ENCODE measurements at places on chromosomes 16 and 17.

GRCh38 chr16:14437426-14437825 is 192.6 kb downstream of the PARN start:
- DNase-seq: no peak

- DNase-seq: no peak
Observed at GRCh38 chr16:8537691-8538342, 52.5 kb downstream of the TMEM114 start.

DNA sequence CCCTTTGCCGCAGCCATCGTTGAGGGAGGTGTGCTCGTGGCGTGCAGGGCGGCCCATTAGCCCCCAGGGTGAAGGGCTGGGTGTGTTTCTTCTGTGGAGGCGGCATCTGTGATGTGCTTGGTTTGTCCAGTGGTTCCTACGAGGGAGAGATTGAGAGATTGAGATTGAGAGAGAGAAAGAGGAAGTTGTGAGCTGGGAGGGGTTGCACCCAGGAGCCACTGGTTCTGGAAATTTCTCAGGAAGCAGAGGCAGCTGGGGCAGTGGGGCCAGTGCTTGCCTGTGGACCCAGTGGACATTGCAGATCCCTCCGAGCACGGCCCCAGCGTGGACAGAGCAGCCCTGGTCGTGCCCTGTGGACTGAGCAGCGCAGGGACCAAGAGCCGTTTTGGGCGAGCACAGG is 72.0 kb upstream of the ZNF750 start:
- no peak for DNase-seq

DNA sequence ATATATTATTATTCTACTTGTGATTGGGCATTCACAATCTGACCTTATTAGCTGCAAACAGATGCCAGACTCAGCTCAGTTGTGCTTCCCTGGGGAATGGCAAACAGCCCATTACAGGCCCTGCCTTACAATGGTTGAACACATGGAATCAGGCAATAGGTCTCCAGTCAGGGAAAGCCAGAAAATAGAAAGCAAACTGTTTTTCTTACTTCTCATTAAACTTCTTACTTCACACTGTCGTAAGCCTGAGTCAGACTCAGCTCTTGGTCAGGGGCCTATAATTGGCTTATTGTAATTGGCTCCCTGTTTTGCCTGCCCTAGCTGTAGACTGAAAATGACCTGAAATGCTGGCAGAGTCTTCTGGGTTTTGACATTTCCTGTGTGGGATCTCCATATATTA is 77.0 kb upstream of the CA10 start:
- no peak for DNase-seq

- DNase-seq: no peak
Observed at GRCh38 chr17:18031955-18032354, 7.0 kb downstream of the ATPAF2 start.

DNA sequence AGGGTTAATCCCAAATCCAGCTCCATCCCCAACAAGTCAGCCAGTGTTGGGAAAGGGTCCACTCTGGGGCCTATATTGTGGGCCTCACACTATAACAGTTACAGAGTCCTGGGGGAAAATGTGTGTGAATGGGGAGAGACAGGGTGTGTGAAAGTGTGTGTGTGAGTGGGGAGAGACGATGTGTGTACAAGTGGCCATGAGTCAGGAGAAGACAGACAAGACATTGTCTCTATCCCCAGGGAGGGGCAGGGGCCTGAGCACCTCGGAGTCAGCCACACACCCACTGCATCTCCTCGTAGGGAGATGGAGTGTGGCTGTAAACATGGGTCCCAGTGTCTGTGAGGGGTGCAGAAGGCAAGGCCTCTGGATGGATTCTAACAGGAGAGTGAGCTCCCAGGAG is 2.9 kb downstream of the CRHR1 start:
- no peak for DNase-seq

GRCh38 chr16:69316595-69317034 is 5.5 kb downstream of the VPS4A start:
- no peak for DNase-seq

- DNase-seq: no peak
Observed at GRCh38 chr17:19332371-19333131, 30.0 kb downstream of the B9D1 start.

- no peak for DNase-seq
Observed at GRCh38 chr17:48520631-48521079, 10.2 kb downstream of the HOXB1 start.

DNA sequence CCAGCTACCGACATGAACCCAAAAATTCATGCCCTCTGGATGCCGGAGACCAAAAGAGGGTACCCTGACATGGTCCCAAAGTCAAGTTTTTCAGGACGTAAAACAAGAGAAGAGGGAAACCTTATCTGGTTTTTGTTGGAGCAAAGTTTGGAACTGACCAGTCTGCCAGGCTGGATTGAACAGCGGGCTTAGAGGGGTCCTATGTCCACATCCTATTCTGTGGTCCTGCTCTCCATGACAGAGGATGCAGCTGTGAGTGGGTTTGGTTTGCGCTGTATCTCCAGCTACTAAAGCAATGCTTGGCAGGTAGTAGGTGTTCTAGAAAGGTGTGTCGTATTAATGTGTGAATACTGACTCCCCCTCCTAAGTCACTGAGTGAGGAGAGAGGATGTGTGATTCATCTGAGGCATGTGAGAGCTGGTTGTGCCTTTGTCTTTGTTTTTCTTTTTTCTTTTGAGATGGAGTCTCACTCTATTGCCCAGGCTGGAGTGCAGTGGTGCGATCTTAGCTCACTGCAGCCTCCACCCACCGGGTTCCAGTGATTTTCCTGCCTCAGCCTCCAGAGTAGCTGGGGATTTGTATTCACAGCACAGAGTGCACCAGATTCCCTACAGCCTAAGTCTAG is 31.0 kb downstream of the PMM2 start:
- DNase-seq: no peak

- no peak for DNase-seq
Observed at GRCh38 chr17:18187226-18187625, 3.6 kb downstream of the ALKBH5 start.

DNA sequence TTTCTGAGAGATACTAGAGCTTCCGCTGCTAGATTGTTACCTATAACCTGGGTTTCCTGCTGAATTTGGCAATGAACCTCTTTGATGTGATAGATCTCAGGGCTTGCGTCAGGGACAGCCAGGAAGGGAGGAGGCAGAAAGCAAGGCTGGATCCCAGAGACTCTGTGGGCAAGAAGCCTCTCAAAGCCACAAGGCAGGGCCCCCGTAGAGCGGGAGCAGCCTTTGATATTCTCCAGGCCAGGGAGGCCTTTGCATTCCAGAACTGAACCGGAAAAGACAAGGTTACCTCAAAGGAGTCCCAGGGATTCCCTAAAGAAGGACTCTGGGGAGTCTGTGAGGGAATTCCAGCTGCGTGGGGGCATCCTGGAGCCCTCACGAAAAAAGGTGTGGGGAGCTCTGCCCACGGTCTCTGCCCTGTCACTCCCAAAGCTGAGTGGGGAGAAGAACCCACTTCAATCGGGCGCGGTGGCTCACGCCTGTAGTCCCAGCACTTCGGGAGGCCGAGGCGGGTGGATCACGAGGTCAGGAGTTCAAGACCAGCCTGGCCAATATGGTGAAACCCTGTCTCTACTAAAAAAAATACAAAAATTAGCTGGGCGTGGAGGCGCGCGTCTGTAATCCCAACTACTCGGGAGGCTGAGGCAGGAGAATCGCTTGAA is 14.3 kb upstream of the SCIMP start:
- DNase-seq: no peak

DNA sequence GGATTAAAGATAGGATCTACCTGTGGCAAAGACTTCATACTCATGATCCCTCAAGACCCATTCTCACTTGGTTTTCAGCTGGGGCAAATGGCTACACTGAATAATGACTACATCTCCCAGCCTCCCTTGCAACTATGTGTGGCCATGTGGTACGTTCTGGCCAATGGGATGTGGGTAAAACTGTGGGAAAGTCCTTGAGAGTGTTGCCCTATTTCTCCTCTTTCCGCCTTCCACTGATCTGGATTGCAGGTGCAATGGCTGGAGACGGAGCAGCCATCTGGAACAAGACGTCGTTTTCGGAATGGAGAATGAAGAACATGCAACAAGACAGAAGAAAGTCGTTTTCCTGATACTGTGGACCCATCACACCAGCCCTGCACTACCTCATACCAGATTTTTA is 48.5 kb downstream of the HAPSTR1 start:
- DNase-seq: no peak

DNA sequence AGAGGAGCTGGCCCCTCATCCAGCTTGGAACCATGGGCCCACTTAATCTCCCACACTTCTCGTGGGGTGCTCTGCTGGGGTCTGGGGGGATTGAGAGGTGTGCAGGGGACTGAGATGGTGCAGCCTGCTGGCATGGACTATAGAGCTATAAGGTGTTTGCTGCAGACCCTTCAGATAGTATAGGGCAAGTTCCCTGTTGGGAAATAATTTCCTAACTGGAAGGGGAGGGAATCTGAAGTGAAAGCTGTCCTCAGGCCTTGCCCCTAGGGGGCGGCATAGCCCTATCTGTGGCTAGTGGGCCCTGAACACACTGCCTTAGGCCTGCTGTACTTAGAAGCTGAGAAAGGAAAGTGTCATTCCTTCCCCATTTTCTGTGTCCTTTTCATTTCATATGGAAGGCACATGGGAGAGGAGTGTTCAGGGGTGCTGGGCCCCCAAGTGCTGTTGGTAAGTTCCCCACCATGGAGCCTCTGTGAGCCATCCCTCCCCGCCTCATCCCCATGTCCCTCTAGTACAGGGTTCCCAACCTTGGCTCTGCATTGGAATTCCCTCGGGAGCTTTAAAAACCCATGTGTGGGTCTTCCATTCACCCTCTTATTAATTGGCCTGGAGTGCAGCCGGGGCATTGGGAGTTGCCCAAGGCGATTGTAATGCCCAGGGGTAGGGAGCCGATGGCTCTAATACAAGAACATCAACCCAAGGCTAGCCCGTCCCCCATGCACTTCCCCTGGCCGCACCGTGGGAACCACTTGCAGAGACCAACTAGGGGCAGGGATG is 19.7 kb downstream of the GOSR2 start:
- no peak for DNase-seq

DNA sequence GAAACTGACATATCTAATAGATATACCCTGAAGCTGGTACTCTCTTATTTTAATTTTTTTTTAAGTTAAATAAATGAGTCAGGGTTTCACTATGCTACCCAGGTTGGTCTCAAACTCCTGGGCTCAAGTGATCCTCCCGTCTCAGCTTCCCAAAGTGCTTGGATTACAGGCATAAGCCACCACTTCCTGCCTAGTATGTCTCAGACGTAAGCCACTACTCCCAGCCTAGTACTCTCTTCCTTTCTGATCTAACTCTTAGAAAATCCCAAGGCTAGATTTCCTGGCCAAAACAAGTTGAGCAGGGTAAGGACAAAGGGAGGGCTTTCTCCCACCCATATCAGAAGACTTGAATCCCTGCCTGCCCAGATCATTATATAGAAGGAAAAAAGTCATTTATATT is 33.7 kb downstream of the HOXB1 start:
- no peak for DNase-seq

DNA sequence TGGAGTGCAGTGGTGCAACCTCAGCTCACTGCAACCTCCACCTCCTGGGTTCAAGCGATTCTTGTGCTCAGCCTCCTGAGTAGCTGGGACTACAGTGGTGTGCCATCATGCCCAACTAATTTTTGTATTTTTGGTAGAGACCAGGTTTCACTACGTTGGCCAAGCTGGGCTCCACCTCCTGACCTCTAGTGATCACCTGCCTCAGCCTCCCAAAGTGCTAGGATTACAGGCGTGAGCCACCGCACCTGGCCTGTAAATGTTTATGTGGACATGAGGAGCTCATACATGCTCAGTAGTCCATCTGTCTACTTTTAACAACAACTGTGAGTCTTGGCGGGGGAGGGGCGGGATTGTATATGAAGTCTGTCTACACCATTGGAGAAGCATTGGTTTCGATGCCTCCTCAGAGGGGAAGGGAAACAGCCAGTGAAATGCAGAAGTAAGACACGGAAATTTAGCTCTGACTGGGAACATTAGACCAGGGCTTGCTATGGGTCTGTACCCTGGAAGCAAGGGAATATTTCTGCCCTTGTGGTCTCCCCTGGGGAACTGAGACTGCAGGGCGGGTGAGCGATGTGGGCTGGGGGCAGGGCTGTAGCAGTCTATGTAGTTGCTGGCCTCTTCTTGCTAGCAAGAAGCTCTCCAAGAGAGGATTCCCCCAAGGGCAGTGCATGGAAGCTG is 9.3 kb downstream of the NUBP1 start:
- DNase-seq: no peak

GRCh38 chr17:7034955-7035590 is 742 bp upstream of the SLC16A13 start:
- no peak for DNase-seq

- no peak for DNase-seq
Observed at GRCh38 chr17:54899721-54900456, 763 bp upstream of the TOM1L1 start.

DNA sequence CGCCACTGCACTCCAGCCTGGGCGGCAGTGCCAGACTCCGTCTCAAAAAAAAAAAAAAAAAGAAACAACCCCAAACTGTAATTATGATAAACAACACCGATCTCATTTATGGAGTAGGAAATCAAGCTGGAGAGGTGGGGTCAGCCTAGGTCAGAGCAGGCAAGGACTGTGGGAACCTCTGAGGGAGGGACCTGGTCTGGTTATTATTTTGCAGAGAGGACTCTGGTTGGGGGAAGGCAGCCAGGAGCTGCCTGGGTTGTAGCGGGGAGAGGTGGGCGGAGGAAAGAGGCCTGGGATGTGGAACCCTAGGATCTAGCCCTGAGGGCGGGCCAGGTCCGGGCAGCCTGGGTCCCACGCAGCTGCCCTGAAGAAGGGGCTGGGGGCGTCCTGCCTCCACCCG is 10.9 kb upstream of the HS3ST6 start:
- no peak for DNase-seq

DNA sequence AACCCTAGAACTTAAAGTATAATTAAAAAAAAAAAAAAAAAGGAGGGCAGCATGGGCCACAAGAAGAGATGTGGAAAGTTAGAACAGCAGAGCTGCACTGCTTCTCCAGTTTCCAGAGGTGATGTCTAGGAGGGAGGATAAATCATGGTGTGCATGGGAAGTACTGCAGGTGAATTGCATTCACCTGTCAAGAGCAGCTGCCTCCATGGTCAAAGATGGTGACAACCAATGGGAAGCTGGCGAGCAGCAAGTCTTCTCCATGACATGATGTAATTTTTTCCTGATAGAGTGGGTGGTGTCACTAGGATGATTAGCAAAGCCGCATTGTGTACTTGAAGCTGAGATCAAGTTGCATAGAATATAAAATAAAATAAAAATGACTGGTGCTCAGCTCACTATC is 95.6 kb upstream of the HS3ST4 start:
- DNase-seq: no peak
